ENCODE measurements at places on chromosomes 2 and 18.

DNA sequence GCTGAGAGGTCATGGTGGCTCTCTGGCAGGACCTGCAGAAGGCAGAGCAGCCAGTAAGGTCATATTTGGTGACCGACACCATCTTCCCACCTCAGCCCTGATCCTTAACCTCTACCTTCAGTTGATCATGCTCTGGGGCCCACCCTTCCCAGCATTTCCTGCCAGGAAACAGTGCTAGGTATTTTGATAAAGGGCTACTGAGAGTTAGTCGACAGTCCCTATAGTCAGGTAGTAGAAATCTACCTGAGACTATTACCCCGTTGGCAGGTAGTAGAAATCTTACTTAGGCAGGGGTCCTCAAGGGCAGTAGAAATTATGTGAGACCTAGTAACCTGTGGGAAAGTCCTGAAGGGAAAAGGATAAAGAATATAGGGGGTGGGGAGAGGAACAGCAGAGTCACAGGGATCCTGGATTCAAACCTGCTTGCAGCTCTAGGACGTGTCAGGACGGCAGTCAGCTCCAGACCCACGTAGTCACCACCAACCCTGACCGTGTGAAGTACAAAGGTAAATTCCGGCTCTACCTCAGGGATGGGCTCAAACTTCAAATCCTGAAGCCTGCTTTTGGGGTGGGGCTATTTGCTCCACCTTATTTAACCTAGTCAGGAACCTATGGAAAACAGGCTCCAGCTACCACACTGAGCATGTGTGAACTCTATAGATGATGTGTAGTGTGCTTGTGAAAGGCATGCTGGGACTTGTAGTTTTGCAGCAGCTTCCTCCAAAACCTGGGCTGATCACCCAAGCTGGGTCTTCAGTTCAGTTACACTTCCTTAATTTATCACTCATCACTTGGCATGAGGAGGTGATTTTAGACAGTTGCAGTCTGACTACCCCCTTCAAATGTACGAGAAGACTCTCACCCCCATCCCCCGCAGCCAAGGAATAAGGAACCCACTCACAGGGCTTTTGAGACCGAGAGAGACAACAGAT is at the start of gene DQX1:
Gene DQX1, minus strand, starts transcription at position 515 of the 932 bp plus-strand sequence. Its CDS starts 502 bp downstream, at position 13.
- peak; percentile 33 for DNase-seq

DNA sequence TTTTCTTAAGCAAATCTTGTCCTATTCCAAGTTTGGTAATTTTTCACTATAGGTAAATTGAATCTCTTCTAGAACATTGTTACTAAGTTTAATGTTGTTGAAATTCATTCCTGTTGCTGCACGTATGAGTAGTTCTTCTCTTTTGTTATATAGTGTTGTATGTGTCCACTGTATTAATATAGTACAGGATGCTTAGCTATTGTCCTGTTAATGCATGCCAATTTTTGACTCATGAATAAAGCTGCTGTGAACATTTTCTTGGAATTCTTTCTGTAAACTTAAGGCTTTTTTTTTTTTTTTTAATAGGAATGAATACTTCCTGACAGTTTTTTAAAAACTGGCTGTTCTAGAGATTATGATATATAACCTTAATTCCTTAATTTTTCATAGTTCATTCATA is 326.9 kb downstream of the SLC4A3 start:
- DNase-seq = no peak

DNA sequence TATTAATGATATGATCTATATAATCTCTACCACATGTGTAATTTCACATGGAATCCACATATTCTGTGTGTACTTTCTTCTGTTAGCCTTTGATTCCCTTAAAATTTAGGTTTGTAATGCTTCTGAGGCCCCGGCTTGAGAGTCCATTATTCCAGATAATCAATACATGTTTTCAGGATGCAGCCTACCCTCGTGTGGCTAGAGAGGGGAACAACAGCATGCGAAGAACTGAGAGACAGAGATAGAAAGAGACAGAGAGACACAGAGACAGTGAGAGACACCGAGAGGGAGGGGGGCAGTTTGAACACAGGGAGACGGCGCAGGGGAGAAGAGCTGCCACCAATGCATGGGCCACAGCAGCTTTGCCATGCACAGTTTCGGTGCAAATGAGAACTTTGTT is 185.4 kb downstream of the SNTG2 start:
- no peak for DNase-seq

DNA sequence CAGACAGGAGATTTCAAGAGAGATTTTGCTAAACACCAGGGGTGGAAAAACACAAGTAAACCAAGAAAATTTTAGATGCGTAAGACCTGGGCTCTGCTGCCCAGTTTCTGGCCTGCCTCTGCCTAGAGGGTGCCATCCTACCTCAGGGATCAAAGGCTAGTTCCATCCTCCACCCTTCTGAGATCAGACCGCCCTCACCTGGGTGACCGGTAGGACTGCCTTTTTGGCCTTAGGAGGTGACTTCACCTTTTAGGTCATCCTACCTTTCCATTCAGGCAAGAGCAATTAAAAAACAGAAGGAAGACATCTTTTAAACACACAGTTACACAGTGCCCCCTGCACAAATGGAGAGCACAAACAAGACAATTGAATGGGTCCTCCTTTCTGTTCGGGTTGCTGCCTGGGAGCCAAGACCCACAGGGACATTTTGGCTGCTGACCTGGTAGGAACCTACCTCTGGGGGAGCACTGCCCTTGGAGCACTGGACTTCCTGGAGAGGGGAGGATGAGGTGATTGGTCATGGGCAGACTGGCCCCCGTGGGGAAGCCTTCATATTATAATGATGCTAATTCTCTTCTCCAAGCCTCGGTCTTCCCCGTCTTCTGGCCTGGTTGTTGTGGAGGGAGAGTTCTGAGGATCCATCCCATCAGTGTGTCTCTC is 3.1 kb downstream of the PSD4 start:
- DNase-seq = no peak

GRCh38 chr18:52007105-52007504 is 332.9 kb upstream of the DCC start:
- no peak for DNase-seq

DNA sequence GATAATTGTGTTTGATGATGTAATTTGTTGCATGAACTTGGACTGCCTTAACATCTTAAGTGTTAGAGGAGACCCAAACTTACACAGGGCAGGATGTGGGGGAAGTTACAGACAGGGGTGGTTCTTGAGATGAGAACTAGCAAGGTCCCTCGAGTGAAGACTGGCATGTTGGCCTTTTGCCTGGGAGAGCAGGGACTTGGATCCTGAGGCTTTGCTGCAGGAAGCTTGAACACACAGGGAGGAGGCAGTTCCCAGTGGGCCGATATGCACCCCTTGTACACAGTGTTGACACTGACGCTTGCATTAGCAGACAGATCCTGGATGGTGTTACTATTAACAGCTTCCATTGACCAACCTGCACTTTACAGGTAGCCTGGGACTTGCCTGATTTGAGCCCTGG is 47.5 kb downstream of the CHRNA1 start:
- DNase-seq = no peak

- peak; percentile 95 for DNase-seq
Observed at GRCh38 chr2:201696151-201696659, 2.2 kb downstream of the MPP4 start.

DNA sequence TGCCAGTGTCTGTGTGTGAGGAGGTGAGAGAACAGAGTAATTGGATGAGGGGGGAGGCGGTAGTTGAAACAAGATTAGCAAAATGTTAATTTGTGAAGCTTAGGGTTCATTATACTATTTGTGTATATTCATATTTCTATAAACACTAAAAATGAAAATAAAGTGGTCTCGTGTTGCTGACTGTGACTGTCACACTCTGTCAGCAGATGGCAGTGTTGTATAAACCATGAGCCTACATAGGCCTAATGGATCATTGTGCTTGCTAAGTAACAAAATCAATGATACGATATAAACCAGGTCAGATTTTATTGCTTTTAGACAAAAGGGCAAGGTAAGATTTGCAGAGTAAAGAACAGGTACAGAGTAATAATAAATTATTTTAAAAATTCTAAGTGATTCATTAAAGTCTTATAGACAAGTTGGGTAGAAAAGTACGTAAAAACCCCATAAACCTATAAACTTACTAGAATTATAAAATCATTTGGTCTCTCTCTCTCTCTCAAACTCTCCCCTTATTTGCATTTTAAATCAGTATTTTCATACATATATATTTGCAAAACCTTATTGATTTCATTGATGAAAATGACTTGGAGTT is 182.7 kb downstream of the RPIA start:
- peak; percentile 84 for DNase-seq

- no peak for DNase-seq
Observed at GRCh38 chr2:241432824-241433448, 75.4 kb downstream of the STK25 start.

DNA sequence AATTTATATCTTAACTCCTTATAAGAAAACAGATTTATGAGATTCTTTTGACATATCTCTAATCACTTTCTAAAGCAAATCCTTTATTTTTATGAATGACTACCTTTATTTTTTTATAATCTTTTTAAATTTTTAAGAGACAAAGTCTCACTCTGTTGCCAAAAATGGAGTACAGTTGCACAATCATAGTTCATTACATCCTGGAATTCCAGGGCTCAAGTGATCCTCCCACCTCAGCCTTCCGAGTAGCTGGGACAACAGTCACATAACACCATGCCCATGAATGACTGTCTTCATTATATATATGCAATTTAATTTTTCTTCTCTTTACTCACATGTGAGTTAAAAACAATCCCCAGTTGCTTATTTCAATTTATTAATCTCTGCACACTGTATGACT is 21.7 kb downstream of the ACADL start:
- no peak for DNase-seq

DNA sequence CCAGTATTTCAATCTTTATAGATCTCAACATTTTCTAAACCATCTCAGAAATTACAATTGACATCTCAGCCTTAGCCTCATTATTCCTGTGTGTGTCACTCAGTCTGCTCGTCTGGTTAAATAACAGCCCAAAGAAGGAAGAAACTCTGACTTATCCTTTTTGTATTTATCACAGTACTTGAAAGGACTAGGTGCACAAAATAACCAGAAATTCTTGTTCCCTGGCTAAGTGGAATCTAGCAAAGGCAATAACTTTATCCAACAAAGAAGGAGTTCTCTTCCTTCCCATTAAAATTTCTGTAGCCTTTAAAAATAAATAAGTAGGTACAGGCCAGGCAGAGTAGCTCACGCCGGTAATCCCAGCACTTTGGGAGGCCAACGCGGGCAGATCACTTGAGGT is 139.9 kb upstream of the PID1 start:
- DNase-seq = no peak

Measured in dermis blood vessel endothelial cell (primary cell).